ENCODE measurements at places on chromosomes 4 and X. TPM values are rescaled to one million over a fixed set of nuclear protein-coding genes. Genes with fewer than 3 reads are reported as not detected.

Gene MSX1
- 2.1 TPM for total RNA-seq

Gene MAMLD1
- 4.2 TPM for total RNA-seq

Gene NALF2
- 5.1 TPM for total RNA-seq

Gene BST1
- total RNA-seq: 1.2 TPM

Gene SPIN4
- 13.4 TPM for total RNA-seq

Gene PDGFRA
- total RNA-seq: 112 TPM

Gene CT45A3
- total RNA-seq: not detected

Gene SYTL4
- total RNA-seq: 2.3 TPM

Gene TEC
- 1.2 TPM for total RNA-seq

Gene GYG2
- 17.8 TPM for total RNA-seq

Gene DMRTC1
- total RNA-seq: 0.46 TPM

Gene TREX2
- total RNA-seq: 2.3 TPM

Gene SYN1
- total RNA-seq: 36.7 TPM

Gene PAK3
- 204 TPM for total RNA-seq

Gene GRIA3
- total RNA-seq: 38.5 TPM

Gene CENPVL2
- total RNA-seq: 6.7 TPM

Gene TENM3
- 113 TPM for total RNA-seq

Gene HOPX
- 65.7 TPM for total RNA-seq

Data from diencephalon (tissue), 1 donor.